ENCODE measurements at places on chromosomes 2 and 18.

- no peak for DNase-seq
Measured at GRCh38 chr2:2998971-2999370, 378.6 kb downstream of the EIPR1 start.

GRCh38 chr2:106944215-106944614, 58.2 kb upstream of the ST6GAL2 start:
- DNase-seq = no peak

- no peak for DNase-seq
Measured at GRCh38 chr2:45586600-45586999, 24.5 kb downstream of the SRBD1 start.

DNA sequence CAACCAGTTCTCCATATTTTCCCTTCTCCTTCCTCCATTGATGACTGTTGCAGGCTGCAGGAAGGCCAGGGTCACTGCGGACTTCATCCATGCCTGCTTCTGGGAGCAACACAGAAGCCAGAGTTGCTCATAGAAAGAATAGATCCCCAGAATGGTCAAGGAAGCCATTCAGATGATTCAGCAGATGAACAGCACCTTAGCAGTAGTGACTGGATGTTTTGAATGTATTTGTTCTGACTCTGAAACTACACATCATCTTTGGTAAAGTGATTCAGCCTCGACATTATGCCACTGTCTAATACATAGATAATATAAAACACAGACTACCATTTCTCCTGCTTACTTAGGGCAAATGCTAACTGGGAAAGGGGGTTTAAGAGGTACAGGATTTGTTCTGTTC, 411.6 kb downstream of the RND3 start:
- no peak for DNase-seq

GRCh38 chr2:164934401-164935117, 20.8 kb downstream of the SLC38A11 start:
- DNase-seq = no peak

DNA sequence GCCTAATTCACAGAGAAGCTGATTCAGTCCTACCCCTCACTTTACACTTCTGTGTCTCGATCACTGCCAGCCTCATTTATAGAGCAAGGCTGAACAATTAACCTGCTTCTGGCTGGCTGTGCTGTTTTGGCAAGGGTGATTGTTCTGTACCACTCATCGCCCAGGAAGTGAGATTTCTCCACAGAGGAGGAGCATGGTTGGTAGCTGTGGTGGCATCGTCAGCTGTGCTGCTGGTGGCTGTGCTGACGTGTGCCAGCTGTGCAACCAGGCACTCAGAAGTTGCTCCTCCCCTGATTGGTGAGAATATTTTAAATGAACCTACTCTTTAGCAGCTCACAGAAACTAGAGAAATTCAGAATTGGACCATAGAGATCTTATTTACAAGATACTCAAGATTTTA, 158.3 kb downstream of the EML6 start:
- DNase-seq = no peak

GRCh38 chr2:120269076-120269744, 16.6 kb downstream of the RALB start:
- no peak for DNase-seq

DNA sequence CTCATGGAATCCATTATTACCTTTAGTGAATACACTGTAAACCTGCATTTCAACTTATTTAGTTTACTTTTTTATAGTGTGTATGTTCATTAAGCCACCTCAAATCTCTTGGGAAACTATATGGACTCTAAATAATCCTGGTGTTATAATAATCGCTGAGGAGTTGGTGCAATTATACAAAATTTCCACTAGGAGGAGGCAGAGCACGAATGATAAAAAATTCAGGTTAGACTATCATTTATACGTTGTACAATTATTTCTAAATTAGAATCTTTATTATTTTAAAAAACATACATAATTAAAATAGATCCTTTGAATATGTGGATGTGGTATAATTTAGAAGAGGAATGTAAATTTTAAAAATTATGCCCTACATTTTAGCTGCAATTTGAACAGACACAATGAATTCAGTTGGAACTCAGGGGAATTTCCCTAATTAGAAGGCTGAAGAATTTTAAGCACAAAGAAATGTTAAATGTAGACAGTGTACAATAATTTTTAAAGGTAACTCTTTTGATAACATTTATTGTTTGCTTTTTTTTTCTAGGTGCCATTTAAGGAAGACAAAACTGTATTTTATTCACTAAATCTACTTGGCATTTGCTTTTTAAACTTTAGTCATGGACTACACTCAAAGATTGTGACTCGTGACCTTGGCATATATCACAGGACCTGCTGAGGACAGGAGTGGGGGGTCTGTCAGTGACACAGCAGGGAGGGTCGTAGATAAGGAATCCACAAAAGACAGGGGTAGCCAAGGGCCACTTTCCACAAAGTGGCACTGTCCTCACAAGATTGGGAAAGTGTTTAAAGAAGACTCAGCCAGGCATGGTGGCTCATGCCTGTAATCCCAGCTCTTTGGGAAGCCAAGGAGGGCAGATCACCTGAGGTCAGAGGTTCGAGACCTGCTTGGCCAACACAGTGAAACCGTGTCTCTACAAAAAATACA, 45.5 kb downstream of the RAB12 start:
- no peak for DNase-seq

- DNase-seq = no peak
Measured at GRCh38 chr2:234649951-234650350, 153.1 kb upstream of the ARL4C start.

DNA sequence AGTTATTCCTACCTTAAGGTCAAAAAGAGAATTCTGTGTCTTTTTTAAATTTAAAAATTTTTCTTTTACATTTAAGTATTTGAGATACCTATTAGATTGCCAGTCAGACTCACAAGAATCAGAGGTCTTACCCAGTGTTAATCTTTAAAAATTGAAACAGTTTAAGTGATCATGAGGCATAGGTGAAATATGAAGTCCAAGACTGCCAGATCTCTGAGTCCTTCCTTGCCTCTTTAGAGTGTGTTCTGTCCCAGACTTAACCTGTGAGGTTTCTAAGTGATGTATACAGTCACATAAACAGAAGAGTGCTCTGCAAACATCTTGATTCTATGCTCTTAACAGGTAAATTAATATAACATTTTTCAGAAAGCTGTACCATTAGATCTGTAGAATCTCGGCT, 40.6 kb downstream of the ACTR3 start:
- no peak for DNase-seq
